Endothelial cell of umbilical vein (primary cell): ENCODE measurements at places on chromosomes 4 and X. TPM values are rescaled to one million over a fixed set of nuclear protein-coding genes. Genes with fewer than 3 reads are reported as not detected.

- no peaks in the 10 kb centered on the region for H3K4me1 ChIP-seq
- DNase-seq: no peak
- no peaks in the 10 kb centered on the region for H3K27me3 ChIP-seq
- H3K27ac ChIP-seq: no peak overlapping the region
- H3K36me3 ChIP-seq: no peaks in the 10 kb centered on the region
- no peak overlapping the region for H3K4me3 ChIP-seq
Observed at GRCh38 chr4:87354168-87355102, 31.8 kb upstream of the HSD17B13 start.

The CTAG1A gene
- not detected in 2 replicates for total RNA-seq

The STOX2 gene
- total RNA-seq: 0.02 and 0.24 TPM in 2 replicates

The CXCL11 gene
- 0.55 and 1.1 TPM in 2 replicates for total RNA-seq

DNA sequence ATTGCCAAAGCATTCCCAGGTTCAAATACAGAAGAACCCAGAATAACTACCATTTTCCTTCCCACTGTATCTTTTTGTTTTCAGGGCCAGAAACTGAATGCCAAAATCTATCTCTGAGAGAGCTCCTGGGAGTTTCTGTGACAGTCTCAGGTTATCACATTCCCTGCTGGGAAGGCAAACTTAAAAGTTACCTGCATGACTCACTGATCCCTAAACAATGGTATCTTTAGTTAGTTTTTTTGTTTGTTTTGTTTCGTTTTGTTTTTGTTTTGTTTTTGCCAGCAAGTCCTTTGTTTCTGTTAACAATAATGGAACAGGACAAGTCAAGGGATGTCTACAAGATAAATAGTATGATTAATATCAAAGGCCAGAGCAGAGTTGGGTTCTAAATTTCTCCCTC is 34.3 kb downstream of the PAPSS1 start:
- H3K4me3 ChIP-seq: no peak overlapping the region
- peaks cover 12% of the 10 kb centered on the region for H3K4me1 ChIP-seq
- no peak for DNase-seq
- no peak overlapping the region for H3K27ac ChIP-seq

GRCh38 chr4:16085822-16086221 is 2.0 kb upstream of the PROM1 start:
- H3K36me3 ChIP-seq: no peaks in the 10 kb centered on the region
- no peak for DNase-seq
- no peak overlapping the region for H3K4me3 ChIP-seq
- H3K27ac ChIP-seq: no peak overlapping the region

The TCEAL8 gene
- total RNA-seq: 51.8 and 52.0 TPM in 2 replicates

GRCh38 chrX:117996918-117997480 is 119.6 kb downstream of the KLHL13 start:
- no peak overlapping the region for H3K27ac ChIP-seq
- no peak overlapping the region for H3K4me3 ChIP-seq
- DNase-seq: peak; percentile 11
- H3K36me3 ChIP-seq: no peaks in the 10 kb centered on the region
- H3K4me1 ChIP-seq: no peaks in the 10 kb centered on the region

DNA sequence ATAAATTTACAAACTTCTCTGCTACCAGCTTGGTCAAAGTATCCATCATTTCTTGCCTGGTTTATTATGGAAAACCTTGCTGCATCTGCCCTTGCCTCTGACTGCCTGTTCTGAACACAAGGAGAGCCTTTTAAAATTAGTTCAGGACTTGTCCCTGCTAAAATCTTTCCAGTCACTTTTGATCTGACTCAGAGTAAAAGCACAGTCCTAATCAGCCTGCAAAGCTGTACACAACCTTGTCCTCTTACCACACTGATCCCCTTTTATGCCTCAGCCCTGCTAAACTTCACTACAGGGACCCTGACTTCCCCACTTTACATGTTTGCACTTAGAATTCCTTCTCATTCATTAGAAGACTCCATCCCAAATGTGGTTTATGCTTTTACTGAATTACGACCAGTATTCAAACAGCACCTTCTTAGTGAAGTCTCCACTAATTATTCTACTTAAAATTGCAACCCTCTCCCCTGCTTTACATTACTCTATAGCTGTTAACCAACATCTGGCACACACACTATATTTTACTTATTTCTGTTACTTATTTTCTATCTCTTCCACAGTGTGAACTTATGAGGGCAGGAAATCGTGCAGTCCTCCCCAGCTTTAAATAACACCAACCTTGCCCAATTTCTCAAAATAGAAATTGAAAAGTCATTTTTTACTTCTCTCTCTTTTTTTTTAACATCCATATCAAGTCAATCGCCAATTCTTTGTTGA is 6.3 kb downstream of the GABRA4 start:
- no peaks in the 10 kb centered on the region for H3K4me1 ChIP-seq
- peaks cover 5% of the 10 kb centered on the region for H3K27me3 ChIP-seq
- H3K27ac ChIP-seq: no peak overlapping the region

DNA sequence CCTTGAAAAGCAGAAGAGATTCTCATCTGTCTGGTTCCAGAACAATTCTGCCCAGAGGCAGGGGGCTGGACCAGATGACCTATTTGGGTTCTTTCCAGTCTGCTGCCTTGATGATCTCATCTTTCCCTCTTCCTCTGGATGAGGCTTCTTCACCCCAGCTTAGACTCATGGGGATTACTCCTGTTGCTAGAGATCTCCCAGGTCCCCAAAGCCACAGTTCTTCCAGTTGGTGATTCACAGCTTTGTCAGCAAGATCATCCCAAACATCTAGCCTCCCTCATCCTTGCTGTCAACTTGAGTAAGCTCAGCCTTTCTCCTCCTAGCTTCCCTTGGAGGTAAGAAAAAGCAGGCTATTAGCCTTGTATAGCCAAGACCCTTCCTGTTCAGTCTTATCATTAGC is 64.2 kb upstream of the PJA1 start:
- no peak overlapping the region for H3K27ac ChIP-seq
- no peak for DNase-seq
- no peaks in the 10 kb centered on the region for H3K36me3 ChIP-seq
- no peak overlapping the region for H3K4me3 ChIP-seq
- no peaks in the 10 kb centered on the region for H3K4me1 ChIP-seq

The NSG1 gene
- 1.0 and 2.0 TPM in 2 replicates for total RNA-seq

DNA sequence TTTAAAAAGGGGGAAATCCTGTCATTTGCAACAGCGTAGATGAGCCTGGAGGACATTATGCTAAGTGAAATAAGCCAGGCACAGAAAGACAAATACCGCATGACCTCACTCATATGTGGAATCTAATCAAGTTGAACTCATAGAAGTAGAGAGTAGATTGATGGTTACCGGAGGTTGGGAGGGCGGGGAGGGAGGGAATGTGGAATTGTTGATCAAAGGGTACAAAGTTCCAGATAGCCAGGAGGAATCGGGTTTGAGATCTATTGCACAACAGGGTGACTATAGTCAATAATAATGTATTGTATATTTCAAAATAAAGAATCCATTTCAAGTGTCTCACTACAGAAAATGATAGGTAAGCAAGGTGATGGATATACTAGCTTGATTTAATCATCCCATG is 393.2 kb downstream of the BCOR start:
- H3K27me3 ChIP-seq: no peaks in the 10 kb centered on the region
- no peak overlapping the region for H3K27ac ChIP-seq
- no peak for DNase-seq
- H3K36me3 ChIP-seq: no peaks in the 10 kb centered on the region

- no peaks in the 10 kb centered on the region for H3K4me1 ChIP-seq
- no peaks in the 10 kb centered on the region for H3K36me3 ChIP-seq
- H3K27me3 ChIP-seq: no peaks in the 10 kb centered on the region
- H3K4me3 ChIP-seq: no peak overlapping the region
- no peak for DNase-seq
Observed at GRCh38 chr4:53476232-53477037, 99.0 kb downstream of the FIP1L1 start.

The PARM1 gene
- total RNA-seq: not detected in 2 replicates

DNA sequence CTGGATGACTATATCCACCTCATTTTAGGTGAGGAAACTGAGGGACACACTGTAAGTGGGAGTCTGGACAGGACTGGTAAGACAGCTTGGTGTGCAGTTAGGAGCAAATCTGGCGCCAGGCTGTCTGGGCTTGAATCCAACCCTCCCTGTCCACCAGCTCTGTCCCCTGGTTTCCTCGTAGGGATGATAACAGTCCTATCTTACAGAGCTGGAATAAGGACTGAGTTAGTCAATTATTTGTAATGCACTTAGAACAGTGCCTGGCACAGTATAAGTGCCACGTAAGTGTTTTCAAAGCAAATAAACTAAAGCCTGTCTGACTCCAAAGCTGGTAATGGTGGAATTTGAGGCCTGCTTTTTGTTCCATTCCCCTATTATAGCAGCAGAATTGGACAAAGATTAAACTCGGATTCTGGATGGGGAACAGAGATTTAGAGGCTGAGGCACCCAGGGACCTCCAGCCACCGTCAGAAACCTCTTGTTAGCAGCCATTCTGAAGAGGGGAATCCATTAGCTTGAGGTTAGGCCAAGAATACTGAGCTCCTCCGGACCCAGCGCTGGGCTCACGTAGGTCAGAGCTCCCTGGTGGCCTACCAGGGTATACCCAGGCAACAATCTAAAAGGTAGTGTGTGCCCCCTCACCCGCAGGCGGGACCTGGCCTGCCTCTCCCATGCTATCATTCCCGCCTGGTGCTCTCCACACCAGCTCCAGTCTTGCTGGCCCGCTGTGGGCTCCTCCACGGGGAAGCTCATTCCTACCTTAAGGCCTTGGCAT is 102.1 kb downstream of the UCHL1 start:
- no peak overlapping the region for H3K4me3 ChIP-seq
- H3K27ac ChIP-seq: no peak overlapping the region
- no peak for DNase-seq
- peaks cover 5% of the 10 kb centered on the region for H3K27me3 ChIP-seq
- peaks cover 3% of the 10 kb centered on the region for H3K4me1 ChIP-seq

DNA sequence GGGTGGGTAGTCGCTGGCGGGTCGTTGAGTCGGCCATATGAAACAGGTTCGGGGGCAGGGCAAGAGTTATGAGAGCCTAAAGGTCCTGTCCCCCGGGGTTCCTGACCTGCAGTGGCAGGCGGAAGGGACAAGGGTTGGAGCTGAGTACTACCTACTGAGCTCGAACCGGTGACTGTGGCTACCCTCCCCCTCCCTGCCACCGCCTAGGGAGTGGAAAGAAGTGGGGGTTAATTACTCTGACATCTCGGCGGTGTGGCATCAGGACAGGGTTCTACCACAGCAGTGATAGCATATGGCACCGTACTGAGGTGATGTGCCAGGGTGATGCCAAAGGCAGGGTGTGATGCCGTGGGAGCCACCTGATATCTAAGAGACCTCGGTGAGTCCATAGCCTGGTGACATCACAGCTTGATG is 307 bp downstream of the ATG4A start:
- H3K27ac ChIP-seq: peak overlapping the region; percentile 98
- peaks cover 18% of the 10 kb centered on the region for H3K4me1 ChIP-seq
- peak overlapping the region; percentile 68 for H3K4me3 ChIP-seq
- H3K27me3 ChIP-seq: no peaks in the 10 kb centered on the region

DNA sequence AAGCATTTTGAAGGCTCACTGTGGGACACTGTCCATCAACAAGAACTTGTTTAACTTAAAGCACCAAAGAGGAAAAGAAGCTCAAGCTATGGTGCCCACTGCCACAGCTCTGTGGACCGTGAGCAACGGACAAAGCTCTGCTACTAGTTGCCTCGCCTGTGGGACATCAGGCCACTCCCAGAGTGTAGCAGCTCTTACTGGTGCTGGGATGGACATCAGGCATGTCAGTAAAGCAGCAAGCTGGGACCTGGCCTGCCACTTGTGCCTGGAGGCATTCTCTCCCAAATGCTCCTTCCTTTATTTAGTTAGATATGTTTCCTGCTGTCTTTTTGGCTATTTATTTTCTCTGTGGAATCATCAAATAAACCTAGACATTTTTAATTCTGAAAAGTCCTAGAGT is 46.7 kb downstream of the TMEM154 start:
- peaks cover 3% of the 10 kb centered on the region for H3K36me3 ChIP-seq
- no peaks in the 10 kb centered on the region for H3K4me1 ChIP-seq
- no peaks in the 10 kb centered on the region for H3K27me3 ChIP-seq
- DNase-seq: no peak
- H3K4me3 ChIP-seq: no peak overlapping the region

DNA sequence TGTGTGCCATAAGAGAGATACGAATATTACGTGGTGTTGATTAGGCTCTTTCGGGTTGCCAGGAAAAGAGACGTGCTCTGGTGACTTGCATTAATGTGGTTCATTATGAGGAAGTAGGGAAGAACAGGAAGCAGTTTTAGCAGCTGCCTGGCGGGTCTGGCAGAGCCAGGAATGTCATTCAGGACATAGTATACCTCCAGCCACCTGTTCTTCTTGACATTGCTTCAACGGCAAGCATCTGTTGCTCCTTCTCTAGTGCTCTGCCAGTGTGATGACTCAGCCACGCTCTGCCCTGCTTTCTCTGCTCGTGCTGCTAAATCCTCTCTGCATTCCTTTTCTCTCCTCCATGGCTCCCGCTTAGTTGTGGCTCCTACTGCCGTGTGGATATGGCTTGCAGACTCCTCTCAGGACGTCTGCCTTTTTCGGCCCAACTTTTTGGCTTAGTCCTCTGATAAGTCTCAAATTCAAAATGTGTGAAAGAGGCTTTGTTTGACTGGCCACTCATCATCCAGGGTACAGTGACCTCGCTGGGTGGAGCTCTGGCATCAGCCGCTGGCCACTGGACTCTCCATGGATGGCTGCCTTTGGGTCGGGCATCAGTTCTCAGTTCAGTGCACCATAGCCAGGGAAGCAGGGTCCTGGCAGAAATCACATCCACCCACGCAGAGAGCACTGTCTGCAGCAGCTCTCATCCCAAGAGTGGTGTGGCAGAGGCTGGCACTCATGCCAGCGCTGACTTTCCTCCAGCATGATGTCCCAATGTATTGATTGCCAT is 89.3 kb upstream of the KLF3 start:
- no peak overlapping the region for H3K27ac ChIP-seq
- no peaks in the 10 kb centered on the region for H3K27me3 ChIP-seq
- no peaks in the 10 kb centered on the region for H3K4me1 ChIP-seq
- no peak for DNase-seq

GRCh38 chrX:52220936-52221335 is 36.2 kb downstream of the MAGED4 start:
- H3K36me3 ChIP-seq: no peaks in the 10 kb centered on the region
- no peaks in the 10 kb centered on the region for H3K27me3 ChIP-seq
- no peak overlapping the region for H3K4me3 ChIP-seq
- DNase-seq: no peak
- no peaks in the 10 kb centered on the region for H3K4me1 ChIP-seq
- H3K27ac ChIP-seq: no peak overlapping the region

GRCh38 chr4:101791182-101791558 is 640 bp downstream of the BANK1 start:
- H3K4me1 ChIP-seq: peaks cover 4% of the 10 kb centered on the region
- H3K4me3 ChIP-seq: peak overlapping the region; percentile 32
- no peaks in the 10 kb centered on the region for H3K36me3 ChIP-seq
- no peak for DNase-seq
